ENCODE measurements at places on chromosomes 16 and 17.

- no peak for DNase-seq
These were observed 2.7 kb upstream of the NFE2L1 start for GRCh38 chr17:48045316-48046001.

DNA sequence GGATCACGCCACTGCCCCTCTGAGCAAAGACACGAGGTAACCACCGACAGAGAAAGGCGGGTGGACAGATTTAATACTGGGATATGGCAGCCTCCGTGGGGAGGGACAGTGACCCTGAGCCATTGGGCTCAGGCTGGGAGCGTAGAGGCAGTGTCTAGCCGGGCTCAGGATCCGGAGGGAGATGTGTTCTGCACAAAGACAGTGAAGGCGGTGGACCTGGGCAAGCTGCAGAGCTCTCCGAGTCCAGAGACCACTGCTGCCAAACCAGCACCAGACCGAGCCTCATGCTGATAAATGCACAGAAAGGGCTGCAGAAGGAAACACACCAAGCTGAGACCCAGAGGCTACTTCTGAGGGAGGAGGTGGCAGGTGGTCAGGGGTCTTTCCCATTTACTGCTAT, 26.5 kb upstream of the MTSS2 start:
- DNase-seq: no peak

- no peak for DNase-seq
These were observed 331 bp upstream of the ZNF287 start for GRCh38 chr17:16569358-16569712.

DNA sequence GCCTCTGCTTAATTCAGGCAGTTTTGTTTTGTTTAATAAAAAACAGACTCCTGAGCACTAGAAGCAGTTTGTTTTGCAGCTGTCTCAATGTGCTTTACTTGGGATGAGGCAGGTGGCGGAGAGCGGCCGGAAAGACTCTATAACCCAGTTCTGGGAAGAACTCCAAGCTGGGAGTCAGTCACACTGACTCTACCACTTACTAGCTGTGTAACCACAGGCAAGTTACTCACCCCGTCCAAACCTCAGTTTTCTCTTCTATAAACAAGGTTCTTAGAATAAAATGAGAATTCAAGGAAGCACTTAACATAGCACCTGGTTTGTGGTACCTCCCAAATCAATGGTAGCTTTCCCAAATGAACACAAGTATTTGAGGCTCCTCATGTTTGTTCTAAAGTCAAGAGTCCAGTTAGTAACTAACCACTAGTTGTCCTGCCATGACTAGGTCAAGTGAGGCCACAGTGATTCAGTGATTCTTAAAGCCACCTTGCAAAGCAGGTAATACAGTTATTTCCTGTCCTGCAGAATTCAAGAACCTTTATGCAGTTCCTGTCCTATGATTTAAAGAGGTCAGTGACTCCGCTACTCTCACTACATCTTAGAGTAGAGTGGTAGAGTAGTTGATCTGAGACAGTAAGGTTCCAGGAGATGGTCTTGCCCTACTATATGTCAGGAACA, 2.7 kb downstream of the TXNDC17 start:
- DNase-seq: no peak

GRCh38 chr17:73952480-73953205, 250.8 kb upstream of the RPL38 start:
- no peak for DNase-seq

GRCh38 chr16:635573-636205, 416 bp downstream of the METTL26 start:
- no peak for DNase-seq

- no peak for DNase-seq
These were observed 542 bp downstream of the SLC39A11 start for GRCh38 chr17:73091770-73092522.

DNA sequence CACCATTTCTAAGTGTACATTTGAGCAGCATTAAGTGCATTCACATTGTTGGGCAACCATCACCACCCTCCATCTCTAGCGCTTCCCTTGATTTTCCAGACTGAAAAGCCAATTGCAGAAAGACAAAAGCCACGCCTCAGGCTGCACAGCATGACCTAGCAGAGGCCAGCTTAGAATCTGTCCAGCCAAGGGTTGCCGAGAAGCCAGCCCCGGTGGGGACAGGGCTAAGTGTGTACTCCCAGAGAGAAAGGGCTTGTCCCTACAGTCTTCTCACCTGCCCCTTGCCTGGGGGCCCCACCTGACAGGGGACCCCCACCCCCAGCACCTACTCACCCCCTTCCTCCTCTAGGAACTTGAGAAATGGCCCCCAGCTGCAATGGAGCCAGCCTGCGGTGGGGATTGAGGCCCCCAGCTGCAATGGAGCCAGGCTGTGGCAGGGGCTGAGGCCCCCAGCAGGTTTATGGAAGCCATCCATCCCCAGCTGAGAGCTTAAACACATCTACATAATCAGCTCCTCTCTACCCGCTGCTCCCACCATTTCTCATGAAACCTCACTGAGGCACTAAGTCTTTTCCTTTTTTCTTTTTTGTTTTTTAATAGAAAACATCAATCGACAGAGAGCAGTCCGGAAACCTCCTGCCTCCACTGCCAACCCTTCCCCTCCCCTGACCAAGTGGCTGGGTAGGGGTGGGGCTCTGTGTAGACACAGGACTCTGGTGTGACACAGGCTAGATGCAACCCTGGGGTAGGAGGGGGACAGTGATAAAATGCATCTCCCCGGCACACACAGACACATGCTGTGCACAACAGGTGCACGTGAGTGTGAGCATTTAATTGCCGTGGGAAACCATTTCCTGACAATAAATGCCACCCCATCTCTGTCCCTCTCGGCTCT, 77.9 kb downstream of the CCT6B start:
- DNase-seq: no peak

DNA sequence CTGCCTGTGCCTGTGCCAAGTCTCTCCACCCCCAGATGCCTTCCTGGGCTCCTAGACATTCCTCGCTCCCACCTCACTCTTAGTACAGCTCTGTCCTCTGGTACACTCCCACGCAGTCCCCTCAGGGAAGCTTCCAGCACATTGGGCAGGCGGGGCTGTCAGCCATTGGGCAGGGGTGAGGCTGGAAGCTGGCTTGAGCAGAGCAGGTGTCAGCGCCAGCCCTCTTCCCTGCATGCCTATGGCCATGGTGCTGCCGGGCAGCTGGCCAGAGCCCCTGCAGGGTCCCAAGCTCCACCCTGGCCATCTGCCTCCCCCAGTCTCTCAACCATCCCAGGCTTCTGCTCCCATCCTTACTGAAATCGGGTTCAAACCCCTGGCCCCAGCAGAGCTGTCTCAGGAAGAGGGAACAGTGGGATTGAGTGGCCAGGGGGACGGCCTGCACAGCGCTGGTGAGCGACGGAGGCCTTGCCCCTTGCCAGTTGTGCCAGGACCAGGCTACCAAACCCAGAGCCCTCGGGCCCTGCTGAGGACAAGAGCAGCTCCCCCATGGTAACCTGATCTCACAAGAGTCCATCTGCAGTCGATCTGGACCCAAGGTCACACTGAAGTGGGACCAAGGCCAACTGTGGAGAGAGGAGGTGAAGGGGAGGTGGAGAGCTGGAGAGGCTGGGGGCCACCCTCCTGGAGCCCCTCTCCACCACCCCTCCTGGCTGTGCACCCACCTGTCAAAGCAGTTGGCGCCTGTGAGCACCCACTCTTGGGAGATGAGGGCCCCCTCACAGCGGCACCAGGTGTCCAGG, 2.4 kb upstream of the B9D1 start:
- DNase-seq: no peak

- DNase-seq: no peak
These were observed 127.0 kb upstream of the NACA2 start for GRCh38 chr17:61718022-61718421.

DNA sequence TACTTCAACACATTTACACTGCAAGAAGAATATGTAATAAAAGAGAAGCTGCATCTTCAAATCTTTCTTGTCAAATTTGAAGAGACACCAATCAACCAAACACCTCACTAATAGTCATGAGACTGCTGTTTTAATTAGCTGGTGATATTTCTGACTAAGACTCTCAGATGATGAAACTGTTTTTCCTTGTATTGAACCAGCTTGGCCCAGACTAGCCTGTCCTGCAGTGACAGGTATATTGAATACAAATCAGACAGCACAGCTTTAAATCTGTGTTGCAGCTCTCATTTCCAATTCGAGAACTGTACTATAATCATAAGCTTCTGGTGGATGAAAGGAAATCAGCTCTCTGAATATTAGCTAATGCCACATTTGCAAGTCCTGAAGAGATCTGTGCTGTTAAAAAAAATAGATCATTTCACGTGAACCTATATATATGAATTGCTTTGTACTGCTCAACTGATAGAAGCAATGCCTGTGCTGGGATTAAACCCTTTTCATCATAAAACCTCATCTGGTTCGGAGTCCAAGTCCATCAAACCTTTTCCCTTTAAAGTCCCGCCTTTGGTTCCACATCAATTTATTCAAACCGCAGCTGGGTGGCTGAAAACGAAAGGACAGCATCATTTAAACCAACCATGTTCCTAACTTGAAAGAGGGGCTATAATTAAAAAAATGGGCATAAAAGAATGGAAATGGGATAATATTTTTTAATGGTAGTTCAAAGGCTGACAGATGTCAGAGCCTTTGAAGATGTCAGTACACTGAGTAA, 306.2 kb downstream of the CEP112 start:
- DNase-seq: no peak

- DNase-seq: no peak
These were observed 1.9 kb upstream of the LCMT1 start for GRCh38 chr16:25109643-25110042.

- no peak for DNase-seq
These were observed 81.0 kb downstream of the MYH11 start for GRCh38 chr16:15775663-15776304.

- DNase-seq: no peak
These were observed 670.0 kb downstream of the MAF start for GRCh38 chr16:78930561-78930960.

DNA sequence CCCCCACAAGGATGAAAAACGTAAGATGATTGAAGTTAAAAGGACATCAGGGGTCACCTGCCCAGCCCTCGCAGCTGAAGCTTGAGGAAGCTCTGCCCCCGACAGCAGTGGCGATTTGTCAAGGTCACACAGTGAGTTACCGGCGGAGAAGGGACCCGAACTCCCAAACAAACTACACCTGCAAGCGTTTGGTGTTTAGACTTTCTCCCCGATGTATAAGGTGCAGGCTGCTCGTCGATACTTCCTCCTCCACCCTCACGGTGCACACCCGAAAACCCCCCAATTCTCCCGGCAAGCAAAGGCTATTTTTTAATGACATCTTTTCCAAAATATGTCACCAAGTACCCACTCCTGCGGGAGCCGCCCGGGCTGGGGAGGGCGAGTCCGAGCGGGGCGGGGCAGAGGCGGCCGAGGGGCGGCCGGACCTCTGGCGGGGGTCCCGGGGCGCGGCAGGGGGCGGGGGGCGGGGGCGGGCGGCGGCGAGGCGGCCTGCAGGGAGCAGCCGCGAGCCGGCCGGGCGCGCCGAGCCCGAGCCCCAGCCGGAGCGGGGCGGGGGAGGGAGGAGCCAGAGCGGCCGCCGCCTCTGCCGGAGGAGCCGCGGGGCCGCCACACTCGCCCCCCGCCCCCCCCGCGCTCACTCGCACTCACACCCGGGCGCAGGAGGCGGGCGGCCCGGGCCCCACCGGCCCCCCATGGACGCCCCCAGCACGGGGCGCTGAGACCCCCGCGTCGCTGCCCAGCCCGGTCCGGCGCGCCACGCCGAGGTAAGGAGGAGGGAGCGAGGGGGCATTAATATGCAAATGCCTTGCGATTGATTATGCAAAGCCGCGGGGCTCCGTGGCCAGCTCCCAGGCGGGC, at the start of gene THRA:
TSS of gene THRA (plus strand) at position 637 of the 858 bp plus-strand sequence. CDS start 11,524 bp downstream, outside the sequence.
- DNase-seq: no peak

DNA sequence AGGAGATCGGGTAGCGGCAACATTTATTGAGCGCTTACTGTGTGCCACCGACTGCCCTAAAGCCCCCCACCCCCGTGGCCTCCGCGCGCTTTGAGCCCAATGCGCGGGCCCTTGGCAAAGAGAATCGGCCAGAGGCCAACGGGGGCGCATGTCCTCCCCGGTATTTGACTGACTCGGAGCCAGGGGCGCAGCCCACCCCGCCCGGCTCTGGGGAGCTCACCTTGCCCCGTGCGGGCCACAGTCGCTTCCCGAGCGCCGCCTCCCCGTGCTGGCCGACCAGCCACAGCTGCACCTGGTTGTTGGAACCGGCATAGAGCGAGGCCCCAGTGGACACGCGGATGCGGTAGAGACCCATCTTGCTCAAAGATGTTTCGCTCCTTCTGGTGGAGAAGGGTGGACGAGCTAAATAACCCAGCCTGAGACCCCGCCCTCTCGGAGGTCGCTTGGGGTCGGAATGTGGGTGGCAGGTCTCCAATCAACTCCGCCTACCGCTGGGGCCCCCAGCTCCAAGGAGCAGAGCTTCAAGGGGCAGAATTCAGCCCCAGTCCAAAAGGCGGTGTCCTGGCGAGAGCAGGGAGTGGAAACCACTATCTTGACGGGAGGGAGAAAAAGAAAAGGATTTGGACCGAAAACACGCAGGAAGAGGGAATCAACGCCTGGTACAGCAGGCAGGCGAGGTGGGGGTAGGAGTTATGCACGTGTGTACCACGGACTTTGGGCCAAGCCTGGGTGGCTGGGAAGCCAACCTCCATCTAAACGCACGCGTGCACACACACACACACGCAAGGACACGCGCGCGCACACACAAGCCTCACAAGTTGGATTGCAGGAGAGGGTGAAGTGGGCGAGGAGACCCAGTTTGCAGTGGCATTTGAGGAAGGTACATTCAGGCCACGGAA, at the start of gene ALOX15:
TSS of gene ALOX15 (minus strand) at position 382 of the 899 bp plus-strand sequence. CDS start at position 355, 27 bp downstream.
- no peak for DNase-seq

DNA sequence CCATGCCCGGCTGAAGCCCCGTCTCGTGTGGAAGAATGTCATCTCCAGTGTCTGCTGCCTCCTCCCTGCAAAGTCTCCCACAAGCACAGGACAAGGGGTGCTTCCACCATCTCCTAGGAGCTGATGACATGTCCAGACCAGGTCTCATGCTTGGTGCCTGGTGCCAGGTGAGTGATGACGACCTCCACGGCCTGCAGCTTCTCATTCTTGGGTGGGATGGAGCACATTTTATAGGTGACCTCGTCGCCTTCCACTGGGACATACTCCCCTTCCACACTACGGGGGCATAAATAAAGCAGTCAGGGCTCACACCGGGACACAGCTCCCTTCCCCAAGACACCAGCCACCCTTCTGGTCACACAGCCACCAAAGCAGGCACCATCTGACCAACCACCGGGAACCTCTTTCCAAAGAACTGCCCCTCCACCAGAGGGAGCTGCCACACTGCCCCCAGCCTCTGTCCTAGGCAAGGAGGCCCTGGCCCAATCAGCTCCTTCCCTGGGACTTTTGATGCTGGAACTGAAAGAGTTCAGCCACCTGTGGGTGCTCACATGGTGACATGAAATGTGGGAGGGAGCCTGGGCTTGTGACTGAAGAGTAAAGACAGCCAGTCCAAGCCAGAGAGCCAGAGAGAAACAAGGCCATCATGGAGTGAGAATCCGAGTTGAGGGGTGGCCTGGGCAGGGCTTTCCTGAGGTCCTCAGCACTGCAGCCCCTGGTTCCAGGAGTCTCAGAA, 13.6 kb downstream of the CARHSP1 start:
- DNase-seq: no peak

- DNase-seq: no peak
These were observed 5.4 kb upstream of the TNS4 start for GRCh38 chr17:40506786-40507185.

GRCh38 chr17:81713556-81714411, 1.7 kb downstream of the SLC25A10 start:
- no peak for DNase-seq

- no peak for DNase-seq
These were observed 11.1 kb upstream of the WFDC1 start for GRCh38 chr16:84283314-84284153.

Measured in right renal cortex interstitium (tissue), 3 donors.